ENCODE measurements at places on chromosomes 3 and 15.

- DNase-seq = no peak
Observed at GRCh38 chr3:168828943-168829342, 733.2 kb upstream of the GOLIM4 start.

DNA sequence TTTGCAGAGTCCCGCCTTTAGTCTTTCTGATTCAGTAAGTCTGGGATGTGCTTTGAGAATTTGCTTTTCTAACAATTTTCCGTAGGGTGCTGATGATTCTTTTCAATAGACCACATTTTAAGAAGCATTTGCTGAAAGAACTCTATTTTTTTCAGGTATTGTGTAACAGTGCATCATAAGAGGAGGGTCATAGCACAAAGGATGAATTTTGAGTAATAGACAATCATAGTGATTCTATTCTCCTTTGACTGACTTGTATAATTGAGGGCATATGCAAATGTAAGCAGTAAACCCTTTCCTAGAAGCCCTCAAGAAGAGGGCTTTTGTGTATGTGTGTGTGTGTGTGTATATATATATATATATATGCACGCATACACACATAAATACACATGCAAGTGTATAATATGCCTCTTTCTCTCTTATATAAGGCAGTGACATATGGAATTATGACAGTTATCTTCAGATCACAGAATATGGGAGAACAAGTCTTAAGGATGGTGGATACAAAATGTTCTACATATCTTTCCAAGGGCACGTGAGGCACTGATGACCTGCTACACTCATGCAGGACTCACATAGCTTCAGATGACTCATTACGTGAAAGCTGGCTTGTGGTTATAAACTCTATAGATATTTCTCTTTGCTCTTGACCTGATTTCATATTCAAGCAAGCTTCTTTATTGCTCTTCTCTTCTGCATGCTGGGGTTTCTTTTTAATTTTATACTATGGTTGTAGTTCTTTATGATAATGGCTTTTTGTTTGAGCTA, 6.5 kb upstream of the PLSCR1 start:
- DNase-seq = peak; percentile 80

DNA sequence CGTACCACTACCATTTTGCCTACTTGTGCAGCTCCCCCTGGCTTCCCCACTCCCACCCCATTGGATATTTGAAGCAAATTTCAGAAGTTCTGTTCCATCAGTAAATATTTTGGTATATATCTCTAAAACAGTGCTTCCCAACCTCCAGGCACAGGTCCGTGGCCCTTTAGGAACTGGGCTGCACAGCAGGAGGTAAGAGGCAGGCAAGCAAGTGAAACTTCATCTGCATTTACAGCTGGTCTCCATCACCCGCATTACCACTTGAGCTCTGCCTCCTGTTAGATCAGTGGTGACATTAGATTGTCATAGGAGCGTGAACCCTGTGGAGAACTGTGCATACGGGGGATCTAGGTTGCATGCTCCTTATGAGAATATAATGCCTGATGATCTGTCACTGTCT, 97.2 kb upstream of the LRRFIP2 start:
- DNase-seq = no peak

- no peak for DNase-seq
Observed at GRCh38 chr3:110743202-110743601, 328.4 kb upstream of the NECTIN3 start.

GRCh38 chr3:85342915-85343314, 384.1 kb downstream of the CADM2 start:
- no peak for DNase-seq

GRCh38 chr3:128271536-128272332, 118.5 kb downstream of the EEFSEC start:
- DNase-seq = no peak

DNA sequence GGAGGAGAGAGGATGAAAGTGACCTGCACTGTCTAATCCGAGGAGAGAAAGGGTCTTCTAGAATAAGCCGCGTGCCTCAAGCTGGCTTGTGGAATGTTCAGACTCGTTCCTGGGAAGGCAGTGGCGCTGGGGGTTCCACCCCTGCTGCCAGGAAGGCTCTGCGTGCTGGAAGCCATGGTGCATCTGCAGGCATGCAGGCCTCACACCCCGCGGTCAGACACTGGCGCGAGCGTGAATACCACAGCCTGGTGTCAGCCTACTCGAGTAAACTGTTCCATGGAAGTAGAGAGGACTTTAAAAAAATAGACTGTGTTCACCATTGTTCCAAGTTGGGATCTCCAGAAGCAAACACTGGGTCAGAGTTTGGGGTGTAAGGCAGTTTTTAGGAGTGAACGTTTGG, 25.9 kb upstream of the GABRG3 start:
- peak; percentile 9 for DNase-seq

DNA sequence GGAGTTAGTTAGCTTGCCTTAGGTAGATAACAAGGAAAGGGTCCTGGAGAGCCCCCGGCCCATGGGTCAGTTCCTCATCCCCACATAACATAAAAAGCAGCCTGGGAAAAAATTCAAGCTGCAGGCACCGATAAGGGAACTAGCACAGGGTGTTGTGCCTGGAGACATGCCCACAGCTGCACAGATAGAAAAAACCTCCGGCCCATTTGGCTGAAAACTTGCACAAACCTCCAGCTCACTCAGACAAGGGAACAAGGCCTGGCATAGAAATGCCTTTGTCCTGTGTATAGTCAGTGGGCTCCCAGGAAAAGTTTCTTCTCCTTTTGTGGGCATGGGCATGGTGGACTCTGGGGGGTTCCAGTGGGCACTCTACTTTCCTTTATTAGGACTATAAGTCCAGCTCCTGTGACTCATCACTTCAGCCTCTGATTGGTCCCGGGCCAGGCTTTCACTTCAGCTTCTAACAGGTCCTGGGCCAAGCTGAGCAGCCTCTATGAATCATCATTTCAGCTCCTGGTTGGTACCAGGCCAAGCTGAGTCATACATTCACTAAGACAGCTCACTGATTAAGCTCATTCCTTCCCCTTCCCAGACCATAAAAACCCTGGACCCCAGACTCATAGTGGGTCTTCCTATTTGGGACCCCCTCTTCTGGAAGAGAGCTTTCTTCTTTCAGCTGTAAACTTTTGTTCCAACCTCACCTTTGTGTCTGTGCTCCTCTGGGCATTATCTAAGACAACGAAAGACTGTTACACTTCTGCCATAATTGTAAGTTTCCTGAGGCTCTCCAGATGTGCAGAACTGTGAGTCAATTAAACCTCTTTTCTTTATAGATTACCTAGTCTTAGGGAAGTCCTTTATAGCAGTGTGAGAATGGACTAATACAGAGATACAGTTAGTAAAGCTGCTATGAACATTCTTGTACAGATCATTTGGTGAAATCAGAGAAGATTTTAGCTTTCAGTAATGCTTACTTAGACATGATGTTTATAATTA, 348.0 kb upstream of the DPPA4 start:
- peak; percentile 97 for DNase-seq

GRCh38 chr3:195011231-195011834, 259.6 kb downstream of the XXYLT1 start:
- DNase-seq = no peak

DNA sequence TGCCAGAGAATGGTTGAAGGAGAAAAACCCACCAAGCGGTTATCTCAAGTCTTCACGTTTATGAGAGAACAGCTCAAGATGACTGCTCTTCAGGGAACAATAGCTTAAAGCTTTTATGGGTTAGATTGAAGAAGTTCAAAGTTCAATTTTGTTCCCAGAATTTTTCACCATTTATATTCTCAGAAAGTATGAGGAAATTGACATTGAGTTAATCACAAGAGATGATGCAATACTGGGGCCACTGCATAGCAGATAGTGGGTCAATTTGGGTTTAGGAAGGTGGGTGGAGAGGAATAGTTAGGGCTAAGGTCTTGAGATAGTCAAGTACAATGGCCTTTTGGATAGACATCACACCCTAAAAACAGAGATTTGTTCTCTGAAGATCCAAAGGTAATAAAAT, 539.3 kb downstream of the SQOR start:
- no peak for DNase-seq

GRCh38 chr3:148023994-148024393, 614.8 kb downstream of the ZIC1 start:
- DNase-seq = peak; percentile 82

GRCh38 chr3:174146008-174146407, 713.1 kb upstream of the NAALADL2 start:
- DNase-seq = no peak

DNA sequence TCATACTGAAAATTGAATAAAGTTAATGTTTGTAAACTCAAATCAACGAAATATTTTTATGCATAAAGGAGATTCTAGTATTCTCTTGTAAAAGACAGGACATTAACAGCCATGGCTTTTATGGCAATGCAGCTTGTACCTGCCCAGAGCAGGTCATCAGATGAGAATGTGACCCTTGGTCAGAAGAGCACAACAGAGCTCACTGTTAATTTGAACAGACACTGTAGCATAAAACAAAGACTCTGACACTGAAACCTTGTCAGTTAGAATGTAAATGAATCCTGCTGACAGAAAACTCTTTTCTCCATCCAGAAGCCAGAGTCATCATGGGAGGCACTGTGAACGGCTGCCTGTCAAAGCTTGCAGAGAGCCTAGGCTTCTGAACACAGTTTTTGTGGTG, 410.6 kb downstream of the RAP2B start:
- DNase-seq = no peak

Measured in AG10803 (cell line).